Regular cardiac myocyte (primary cell): ENCODE measurements at places on chromosomes 6 and 20. TPM values are rescaled to one million over a fixed set of nuclear protein-coding genes. Genes with fewer than 3 reads are reported as not detected.

The MAP1LC3A gene
- 10.7 and 20.3 TPM in 2 replicates for total RNA-seq

The ERVFRD-1 gene
- total RNA-seq: not detected in 2 replicates

The TRIM38 gene
- total RNA-seq: 7.5 and 9.0 TPM in 2 replicates

The MYH7B gene
- total RNA-seq: under 0.01 TPM in 1 of 2 replicates, not detected in the other

The ADGRG6 gene
- 1.3 and 2.8 TPM in 2 replicates for total RNA-seq

The TTK gene
- 6.2 and 37.6 TPM in 2 replicates for total RNA-seq

The TREM1 gene
- 0.19 and 21.7 TPM in 2 replicates for total RNA-seq

The TOX2 gene
- total RNA-seq: 1.4 and 2.1 TPM in 2 replicates

The PGC gene
- not detected in 2 replicates for total RNA-seq

The FAM184A gene
- total RNA-seq: 0.19 and 0.85 TPM in 2 replicates

The SPACA1 gene
- total RNA-seq: not detected in 2 replicates

The KCNK16 gene
- total RNA-seq: not detected in 2 replicates

The WASF1 gene
- 4.2 and 6.5 TPM in 2 replicates for total RNA-seq

The PHF10 gene
- 16.5 and 25.1 TPM in 2 replicates for total RNA-seq

The RAB44 gene
- under 0.01 TPM in 2 replicates for total RNA-seq

The ETV7 gene
- 0.38 and 2.0 TPM in 2 replicates for total RNA-seq

The FAXC gene
- 0.77 and 1.4 TPM in 2 replicates for total RNA-seq

The LINC00237 gene
- not detected in 2 replicates for total RNA-seq

The THBS2 gene
- 629 and 1,580 TPM in 2 replicates for total RNA-seq
